ENCODE measurements at places on chromosomes 5 and 9.

DNA sequence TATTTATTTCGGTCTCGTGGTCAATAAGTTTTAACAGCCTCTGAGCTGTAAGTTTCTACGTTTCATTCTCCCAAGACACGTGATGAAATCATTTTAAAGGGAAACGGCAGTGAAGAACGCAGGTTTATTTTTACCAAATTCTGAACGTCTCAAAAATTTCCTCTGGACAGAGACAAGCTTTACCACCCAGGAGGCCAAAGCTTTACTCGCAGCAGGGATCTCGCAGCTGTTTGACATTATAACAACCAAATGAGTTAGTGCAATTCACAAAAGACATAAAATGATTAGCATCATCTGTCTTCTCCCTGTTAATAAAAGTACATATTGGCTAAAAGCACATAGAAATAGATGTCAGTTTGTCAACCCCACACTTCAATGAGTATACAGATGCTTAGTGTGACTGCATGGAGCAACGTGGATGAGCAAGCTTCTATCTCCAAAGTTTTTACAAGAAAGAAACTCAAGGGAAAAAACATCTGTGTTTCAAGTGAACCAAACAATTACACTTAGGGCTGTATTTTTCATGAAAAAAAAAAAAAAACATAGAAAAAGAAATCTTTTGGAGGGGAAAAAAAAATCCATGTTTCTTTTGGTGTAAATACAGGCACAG, 2.5 kb downstream of the SEMA5A start:
- DNase-seq = no peak

GRCh38 chr9:89218040-89218928, 39.7 kb upstream of the SHC3 start:
- no peak for DNase-seq

GRCh38 chr5:158810615-158811014, 289.1 kb downstream of the EBF1 start:
- no peak for DNase-seq

- no peak for DNase-seq
These were observed 130.4 kb upstream of the POC5 start for GRCh38 chr5:75847561-75848021.

GRCh38 chr5:150485693-150486401, 22.1 kb upstream of the NDST1 start:
- no peak for DNase-seq

- DNase-seq = no peak
These were observed 29.3 kb downstream of the CARTPT start for GRCh38 chr5:71748360-71748759.

- no peak for DNase-seq
These were observed 25.6 kb upstream of the GTF3C5 start for GRCh38 chr9:133004999-133005760.

DNA sequence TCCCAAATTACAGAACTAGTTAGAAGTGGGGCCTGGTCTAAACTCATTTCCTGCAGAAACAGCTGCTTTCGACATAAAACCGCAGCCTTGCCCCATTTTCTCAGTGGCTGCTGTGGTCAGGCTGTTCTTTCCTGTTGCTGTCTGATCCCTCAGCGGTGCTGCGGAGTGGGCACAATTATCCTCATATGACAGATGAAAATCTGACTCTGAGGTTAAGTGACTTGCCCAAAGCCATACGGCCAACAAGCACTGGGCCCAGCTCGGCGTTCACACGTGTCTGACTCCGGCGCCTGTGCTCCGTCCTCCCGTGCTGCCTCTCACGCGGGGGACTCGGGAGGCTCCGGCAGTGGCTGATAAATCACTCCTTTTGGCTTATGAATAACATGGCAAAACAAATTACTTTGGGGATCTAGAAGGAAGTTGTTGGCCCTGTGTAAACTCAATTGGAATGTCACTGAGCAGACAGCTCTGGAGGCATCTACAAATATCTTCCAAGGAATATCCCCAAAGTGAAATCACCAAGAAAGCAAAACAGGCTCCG, 142.6 kb upstream of the LMX1B start:
- DNase-seq = peak; percentile 39

GRCh38 chr9:76717176-76717575, 47.1 kb upstream of the PCA3 start:
- no peak for DNase-seq

GRCh38 chr9:23309800-23310199, 516.2 kb downstream of the ELAVL2 start:
- no peak for DNase-seq

DNA sequence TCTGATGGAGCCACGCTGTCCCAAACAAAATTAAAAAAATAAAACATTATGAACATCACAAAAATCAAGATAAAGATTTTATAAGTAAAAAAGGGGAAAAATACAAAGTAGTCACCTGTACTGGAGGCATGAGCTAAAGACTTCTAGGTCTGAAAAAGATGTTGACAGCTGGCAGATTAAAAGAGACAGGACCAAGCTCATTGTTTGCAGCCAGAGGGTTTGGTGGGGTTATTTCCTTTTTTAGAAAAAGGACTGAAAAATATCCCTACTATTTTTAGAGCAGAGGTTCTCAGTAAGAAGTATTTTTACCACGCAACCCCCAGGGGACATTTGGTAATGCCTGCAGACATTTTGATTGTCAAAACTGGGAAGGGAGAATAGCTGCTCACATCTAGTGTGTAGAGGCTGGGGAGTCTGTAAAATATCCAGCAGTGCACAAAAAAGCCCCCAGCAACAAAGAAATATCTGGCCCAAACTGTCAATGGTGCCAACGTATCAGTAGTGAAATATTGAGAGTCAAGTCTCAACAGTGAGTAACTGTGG, 353.4 kb downstream of the TLE1 start:
- DNase-seq = no peak

DNA sequence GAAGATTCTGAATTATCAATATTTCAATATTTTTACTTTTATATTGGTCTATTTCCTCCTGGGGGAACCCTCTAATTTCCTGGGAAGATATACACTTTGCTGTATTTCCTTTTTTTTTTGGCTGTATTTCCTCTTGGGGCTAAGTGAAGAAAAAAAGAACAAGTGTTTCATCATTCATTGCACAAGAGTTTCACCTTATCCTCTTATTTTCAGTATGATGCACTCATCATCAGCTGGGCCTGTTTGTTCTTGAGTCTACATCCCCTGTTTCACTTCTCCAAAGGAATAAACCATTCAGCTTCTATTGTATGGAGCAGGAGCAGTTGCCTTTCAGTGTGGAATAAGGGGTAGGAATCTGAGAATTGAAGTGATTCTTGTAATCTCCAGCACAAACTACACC, 210.8 kb downstream of the FAM170A start:
- DNase-seq = no peak

DNA sequence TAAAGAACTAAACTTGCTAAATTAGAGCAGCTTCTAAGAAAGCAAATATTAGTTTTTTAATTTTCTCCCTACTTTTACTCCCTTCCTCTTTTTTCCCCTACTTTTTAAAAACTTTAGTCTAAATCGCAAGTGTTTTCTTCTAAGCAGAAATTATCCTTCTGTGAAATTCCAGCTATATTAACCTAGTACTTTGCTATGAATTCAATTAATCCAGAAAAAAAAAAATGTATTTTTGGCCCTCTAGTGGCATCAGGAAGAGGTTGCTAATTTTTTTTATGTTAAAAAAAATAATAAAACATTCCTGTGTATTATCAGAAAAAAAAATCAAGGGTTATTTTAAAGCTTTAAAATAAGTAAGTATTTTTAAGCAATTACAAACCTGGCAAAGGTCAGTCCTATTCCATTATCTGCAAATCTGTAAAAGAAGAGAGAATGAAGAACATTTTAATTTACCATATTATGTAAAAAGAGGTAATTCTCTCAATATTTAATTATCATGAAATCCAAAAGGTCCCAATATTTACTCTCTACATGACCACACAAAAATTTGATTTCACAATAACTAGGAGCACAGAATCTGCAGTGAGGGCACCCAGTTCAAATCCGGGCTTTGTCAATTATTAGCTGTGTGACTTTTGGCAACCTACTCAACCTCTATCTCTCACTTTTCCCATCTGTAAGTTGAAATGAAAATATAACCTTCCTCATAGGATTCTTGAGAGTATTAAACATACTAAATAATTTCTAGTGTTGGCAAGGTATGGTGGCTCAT, 52.0 kb downstream of the CEMIP2 start:
- no peak for DNase-seq

DNA sequence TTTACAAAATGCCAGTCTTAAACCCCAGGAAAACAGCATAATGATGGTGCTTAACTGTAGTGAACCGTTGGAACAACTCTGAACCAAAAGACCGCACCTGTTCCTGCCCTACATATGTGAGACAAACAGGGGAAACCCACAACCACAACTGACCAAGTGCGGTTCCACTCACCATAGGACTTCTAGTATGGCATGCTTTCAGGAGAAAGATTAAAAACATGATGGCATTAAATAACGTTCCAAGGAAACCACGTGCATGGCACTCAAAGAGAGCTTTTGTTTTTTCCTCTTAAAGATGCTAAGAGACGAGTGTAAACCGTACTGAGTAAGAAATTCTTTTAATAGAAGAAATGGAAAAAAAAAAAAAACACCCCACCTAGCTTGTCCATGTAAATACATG, 119.8 kb downstream of the SSBP2 start:
- peak; percentile 1 for DNase-seq

GRCh38 chr9:83451308-83451707, 86.9 kb downstream of the FRMD3 start:
- no peak for DNase-seq

GRCh38 chr5:6458833-6459232, 10.2 kb downstream of the UBE2QL1 start:
- DNase-seq = no peak

- no peak for DNase-seq
These were observed 144.2 kb downstream of the GAS1 start for GRCh38 chr9:86802900-86803673.

GRCh38 chr9:128818839-128819715, 777 bp downstream of the ENDOG start:
- peak; percentile 23 for DNase-seq

DNA sequence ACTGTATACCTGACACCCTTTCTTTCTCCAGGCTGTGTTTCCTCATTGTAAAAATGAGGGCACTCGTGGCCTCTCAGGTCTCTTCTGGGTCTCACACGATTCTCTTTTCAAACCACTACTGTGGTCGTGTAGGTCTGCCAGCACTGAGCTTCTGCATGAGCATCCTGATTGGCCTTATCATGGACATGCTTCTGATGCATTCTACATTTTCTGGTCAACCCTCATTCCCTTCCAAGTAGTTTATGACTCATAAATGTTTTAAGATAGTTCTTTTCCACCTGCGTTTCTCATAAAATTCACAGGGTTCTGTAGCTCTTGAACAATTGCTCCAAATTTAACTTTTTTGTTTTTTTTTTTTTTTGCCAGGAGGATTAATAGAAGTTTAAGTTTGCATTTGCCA, 294.8 kb downstream of the KCTD16 start:
- DNase-seq = no peak

GRCh38 chr5:156621719-156622118, 228.4 kb upstream of the PPP1R2B start:
- DNase-seq = no peak

GRCh38 chr5:58797021-58797420, 214.1 kb downstream of the RAB3C start:
- no peak for DNase-seq

- DNase-seq = no peak
These were observed 160.8 kb downstream of the TSSK1B start for GRCh38 chr5:113273948-113274347.

DNA sequence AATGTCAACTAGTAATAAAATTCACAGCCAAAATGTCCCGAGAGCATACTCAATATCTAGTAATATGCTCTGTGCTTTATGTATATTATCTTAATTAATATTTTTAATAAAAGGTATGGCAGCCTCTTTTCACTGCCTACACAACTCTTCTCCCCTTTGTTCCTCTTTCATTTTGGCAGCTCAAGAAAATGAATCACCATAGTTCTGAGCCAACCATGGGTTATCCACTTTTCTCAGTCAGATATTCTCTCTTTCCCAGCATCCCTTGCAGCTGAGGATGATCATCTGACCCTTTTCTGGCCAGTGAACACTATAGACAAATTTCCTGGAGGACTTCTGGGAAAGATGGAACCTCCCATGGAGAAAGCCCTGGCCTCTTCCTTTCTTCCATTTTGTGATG, 8.2 kb upstream of the DOCK8 start:
- DNase-seq = no peak

GRCh38 chr5:65262096-65262495, 219.6 kb downstream of the ADAMTS6 start:
- DNase-seq = no peak

GRCh38 chr5:77758141-77758938, 17.8 kb downstream of the TBCA start:
- no peak for DNase-seq

DNA sequence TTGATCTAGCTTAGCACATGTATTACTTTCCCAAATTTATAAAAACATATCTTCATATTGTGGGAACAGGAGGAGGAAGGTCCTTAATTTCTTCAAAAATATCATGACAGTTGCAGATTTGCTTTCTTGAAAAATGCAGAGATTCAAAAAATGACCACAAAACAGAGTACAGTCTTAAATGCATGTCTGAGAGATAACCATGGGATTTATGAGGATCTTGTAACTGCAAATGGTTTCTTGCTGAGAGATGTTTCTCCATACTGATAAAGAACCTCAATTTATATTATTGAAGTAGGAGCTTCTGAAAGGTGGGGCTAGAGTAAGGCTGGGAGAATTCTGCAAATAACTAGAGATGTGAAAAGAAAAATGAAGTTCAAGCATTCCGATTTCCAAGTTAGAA, 83.2 kb downstream of the CDH18 start:
- DNase-seq = no peak

DNA sequence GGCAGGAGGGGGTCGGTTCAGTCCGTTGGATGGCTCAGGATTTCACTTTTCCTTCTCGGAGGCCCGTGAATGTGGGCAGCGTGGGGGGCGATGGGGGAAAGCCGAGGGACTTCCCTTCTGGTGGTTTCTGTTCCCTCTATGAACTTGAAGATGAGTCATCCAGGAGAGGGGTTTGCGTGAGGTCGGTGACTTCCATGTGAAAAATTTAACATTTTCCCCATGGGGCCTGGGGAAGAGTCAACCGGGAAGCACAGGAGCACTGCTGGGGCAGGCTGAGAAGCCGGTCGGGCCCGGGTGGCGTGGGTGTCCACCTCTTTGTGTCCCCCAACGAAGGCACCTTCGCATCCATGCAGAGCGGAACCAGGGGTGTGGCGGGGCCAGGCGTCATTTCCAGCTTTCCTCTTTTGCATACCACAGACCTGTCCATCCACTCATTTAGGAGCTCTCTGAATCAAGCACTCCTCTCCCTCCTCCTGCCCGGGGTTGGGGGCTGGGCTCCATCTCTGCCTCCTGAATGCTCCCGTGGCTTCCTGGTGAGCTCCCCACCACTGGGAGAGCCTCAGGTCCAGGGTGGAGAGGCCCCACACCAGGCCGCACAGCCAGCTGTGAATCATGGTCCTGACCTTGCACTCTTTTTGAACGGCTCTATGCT, 68.4 kb downstream of the ANKRD33B start:
- no peak for DNase-seq

DNA sequence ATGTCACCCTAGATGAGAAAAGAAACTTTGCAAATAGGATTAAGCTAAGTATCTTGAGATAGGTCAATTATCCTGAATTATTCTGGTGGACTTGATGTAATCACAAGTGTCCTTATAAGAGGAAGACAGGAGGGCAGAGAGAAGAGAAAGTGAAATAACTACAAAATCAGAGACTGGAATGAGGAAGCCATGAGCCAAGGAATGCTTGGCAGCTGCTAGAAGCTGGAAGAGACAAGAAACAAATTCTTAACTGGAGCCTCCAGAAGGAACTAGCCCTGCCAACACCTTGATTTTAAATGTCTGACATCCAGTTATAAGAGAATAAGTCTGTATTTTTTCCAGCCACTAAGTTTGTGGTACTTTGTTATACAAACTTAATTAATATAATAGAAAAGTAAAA, 480.0 kb downstream of the NR2F1-AS1 start:
- no peak for DNase-seq
